Naive thymus-derived CD8-positive, alpha-beta T cell (primary cell): ENCODE measurements at places on chromosomes 11 and 22.

- no peak for DNase-seq
Measured at GRCh38 chr11:35553831-35554230, 28.4 kb upstream of the PAMR1 start.

DNA sequence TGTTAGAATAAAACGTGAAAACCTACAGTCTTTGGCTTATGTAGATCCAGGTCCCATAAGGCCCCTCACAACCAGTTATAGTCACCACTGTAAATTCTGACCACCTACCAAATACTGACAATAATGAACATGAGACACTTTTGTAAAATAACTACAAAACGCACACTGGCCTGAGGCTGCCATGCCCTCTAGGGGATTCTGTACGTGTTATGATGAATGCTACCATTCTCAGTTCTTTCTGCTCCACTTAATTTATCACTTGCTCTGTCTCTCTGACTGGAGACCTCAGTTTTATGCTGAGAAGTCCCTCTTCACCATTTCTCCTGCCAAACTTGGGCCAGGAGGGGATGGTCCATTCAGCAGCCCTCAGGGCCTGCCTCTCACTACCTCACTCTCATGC is 18.7 kb upstream of the TMPRSS5 start:
- no peak for DNase-seq

DNA sequence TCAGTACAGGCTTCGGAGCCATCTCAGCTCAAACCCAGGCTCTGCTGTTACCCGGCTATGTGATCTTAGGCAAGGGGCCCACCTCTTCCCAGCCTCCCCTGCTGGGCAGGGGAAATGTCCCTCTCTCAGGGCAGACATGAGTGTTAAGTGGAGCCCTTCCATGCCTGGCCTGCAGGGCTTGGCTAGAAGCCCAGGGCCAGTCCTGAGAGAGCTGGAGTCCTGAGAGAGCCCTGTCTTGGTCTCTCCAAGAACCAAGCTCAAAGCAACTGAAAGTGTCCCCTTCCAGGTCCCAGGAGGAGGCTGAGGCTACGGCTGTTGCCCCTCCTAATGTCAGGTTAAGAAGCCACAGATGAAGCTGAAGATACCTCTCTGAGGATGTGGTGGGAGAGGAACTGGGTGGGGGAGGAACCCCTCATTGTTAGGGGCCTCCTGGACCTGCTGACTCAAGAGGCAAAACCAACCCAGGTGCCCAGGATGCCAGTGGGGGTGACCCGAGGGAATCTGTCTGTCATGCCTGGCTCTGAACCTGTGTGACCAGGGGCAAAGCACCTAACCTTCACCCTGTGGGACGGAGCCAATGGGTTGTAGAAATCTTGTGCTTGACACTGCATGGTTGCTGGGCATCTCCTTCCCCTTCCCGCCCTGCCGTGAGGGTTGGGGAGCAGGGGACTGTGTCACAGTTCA is 4.2 kb downstream of the ZP1 start:
- no peak for DNase-seq

GRCh38 chr11:20712912-20713311 is 43.5 kb downstream of the NELL1 start:
- no peak for DNase-seq

- DNase-seq = no peak
Measured at GRCh38 chr11:74932797-74933196, 16.1 kb downstream of the XRRA1 start.

- no peak for DNase-seq
Measured at GRCh38 chr22:19545935-19546207, 21.7 kb upstream of the CLDN5 start.

GRCh38 chr11:132217856-132218255 is 847.4 kb downstream of the NTM start:
- no peak for DNase-seq

- DNase-seq = no peak
Measured at GRCh38 chr11:14094481-14095037, 132.0 kb downstream of the SPON1 start.

GRCh38 chr22:29030618-29031226 is 30.9 kb downstream of the C22orf31 start:
- no peak for DNase-seq

GRCh38 chr11:79291948-79292347 is 148.9 kb downstream of the TENM4 start:
- DNase-seq = no peak

GRCh38 chr11:2427721-2428321 is 16.5 kb downstream of the TRPM5 start:
- DNase-seq = no peak
